ENCODE measurements at places on chromosomes 5 and 9.

GRCh38 chr5:142215915-142216681 lies 107.5 kb downstream of the NDFIP1 start:
- no peak for DNase-seq

DNA sequence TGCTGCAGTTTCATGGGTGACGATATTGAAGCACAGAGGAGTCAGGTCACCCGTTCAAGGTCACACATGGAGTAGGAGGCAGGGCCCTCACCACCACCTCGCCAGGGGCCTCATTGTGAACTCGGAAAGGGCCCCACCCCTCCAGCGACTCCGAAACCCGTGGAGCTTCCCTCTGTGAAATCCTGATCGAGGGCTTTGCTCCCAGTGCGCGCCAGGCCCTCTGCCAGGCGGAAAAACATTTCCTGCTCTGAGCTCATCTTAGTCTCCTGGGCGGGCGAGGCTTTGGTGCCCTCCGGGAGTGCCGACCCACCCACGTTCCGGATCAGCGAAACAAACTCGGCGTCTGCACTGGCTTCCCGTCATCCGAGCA lies 75.0 kb upstream of the FCN1 start:
- no peak for DNase-seq

- DNase-seq: no peak
Observed at GRCh38 chr5:175133185-175133584, 310.8 kb downstream of the DRD1 start.

DNA sequence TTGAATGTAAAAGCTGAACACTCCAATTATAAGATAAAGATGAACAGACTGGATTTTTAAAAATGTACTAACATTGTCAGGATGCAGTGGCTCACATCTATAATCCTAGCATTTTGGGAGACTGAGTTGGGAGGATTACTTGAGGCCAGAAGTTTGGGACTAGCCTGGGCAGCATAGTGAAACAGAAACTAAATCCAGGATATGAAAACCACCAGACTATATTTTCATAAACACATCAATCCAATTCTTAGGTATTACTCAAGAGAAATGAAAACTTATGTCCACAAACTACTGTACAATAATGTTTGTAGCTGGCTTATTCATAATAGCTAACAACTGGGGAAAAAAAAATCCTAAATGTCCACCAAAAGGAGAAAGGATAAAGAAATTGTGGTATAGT lies 26.8 kb upstream of the NAA35 start:
- no peak for DNase-seq

DNA sequence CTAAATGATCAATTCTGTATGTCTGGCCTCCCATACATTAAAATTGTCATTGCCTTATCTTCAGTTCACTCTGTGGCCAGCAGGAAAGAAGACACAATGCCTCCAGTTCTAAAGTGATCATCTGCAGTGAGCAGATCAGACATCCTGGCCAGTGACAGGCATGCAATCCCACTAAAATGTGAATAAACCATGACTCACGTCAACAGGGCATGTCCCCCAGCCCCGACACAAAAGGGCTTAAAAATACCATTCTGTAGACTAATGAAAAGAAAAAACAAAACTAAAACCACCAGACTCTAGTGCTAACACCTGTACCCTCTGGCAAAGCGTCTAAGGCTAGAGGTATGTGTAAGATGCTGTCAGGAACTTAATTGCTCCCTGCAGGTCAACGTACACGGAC lies 38.5 kb downstream of the DDX31 start:
- no peak for DNase-seq

DNA sequence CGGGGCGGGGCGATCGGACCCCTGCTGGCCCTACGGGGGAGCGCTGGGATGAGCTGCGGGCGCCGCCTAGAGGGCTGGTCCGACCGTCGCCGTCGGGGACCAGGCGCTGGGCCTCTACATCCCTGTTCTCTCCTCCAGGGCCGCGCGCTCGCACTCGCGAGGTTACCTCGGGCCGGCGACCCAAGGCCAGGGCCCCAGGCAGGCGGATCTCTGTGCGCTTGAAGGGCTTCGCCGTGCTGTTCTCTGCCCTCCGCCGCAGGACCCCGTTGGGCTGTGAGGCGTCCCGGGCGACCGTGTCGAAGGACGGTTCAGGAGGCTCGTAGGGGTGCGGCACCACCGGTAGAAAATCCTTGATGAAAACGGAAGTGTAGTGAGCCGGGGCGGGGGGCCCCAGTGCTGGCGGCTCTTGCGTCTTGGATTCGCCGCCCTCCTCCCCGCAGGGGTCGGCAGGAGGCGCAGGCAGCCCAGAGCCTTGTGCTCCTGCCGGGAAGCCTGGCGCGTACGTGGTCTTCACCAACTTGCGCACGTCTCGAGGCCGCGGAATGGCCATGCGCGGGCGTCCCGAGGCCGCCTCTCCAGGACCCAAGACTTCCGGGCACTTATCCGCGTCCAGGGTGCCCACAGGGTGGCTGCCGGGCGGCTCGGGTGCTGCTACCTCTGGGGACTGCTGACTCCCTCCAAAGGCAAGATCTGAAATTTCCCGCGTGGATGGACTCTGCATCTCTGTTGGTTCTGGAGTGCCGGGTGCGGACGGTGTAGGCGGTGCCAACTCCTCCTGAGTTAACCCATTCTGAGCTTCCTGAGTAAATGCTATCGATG lies 2.0 kb downstream of the PROB1 start:
- DNase-seq: no peak

GRCh38 chr5:178467205-178467567 lies 123.0 kb downstream of the COL23A1 start:
- DNase-seq: no peak

GRCh38 chr5:1135696-1136525 lies 24.0 kb upstream of the SLC12A7 start:
- no peak for DNase-seq

GRCh38 chr9:97385626-97386264 lies 26.2 kb upstream of the TDRD7 start:
- no peak for DNase-seq

- DNase-seq: no peak
Observed at GRCh38 chr9:113309204-113309813, 6.1 kb upstream of the RNF183 start.

- DNase-seq: no peak
Observed at GRCh38 chr9:37700131-37700530, 49.4 kb downstream of the FRMPD1 start.

- DNase-seq: no peak
Observed at GRCh38 chr9:98416294-98417248, 161.1 kb upstream of the TBC1D2 start.

DNA sequence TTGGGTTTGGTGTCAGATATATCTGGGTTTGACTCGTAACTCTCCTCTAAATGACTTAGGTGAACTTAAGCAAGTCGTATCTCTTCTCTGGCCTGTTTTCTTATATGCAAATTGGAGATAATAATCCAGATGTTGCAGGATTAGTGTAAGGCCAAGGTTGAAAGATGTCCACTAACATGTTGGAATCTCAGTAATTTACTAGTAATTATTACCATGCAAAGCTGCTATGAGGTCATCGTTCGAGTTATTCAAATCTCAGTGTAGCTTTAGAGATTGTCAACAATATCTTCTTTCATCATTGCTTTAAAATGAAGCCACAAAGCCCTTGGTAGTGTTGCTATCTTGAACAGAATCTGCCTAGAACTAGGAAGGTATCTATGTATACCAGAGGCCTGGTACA lies 437.7 kb upstream of the KLF4 start:
- DNase-seq: peak; percentile 25

DNA sequence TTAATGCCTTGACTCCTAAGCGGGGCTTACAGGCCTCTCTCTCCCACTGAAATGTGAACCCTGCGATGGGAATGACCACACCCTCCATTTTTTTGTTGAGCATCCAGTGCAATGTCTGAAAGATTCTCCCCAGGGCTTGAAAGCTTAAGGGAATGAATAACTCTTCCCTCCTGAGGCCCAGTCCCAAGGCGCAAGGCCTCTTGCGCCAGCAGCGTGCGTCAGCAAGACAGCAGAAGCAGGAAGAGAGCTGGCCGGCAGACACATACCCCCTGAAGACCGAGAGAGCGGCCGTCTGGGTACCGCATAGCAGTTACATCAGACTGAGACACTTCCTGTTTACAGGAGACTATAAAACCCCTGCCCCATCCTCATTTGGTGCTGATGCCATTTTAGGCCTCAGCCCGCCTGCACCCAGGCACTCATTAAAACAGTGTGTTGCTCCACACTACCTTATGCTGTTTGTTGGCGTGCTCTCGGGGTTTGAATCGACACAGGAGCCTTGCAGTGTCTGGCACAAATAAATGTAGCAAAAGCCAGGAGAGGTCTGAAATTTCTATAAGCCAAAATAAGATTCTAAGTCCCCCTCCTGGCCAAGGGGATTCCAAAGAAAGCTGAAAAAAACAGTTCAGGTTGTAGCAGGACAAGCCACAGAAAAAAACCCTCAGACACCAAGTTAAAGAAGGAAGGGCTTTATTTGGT lies 62.3 kb downstream of the GDNF start:
- no peak for DNase-seq

- no peak for DNase-seq
Observed at GRCh38 chr9:34540827-34541226, 18.0 kb upstream of the ENHO start.

DNA sequence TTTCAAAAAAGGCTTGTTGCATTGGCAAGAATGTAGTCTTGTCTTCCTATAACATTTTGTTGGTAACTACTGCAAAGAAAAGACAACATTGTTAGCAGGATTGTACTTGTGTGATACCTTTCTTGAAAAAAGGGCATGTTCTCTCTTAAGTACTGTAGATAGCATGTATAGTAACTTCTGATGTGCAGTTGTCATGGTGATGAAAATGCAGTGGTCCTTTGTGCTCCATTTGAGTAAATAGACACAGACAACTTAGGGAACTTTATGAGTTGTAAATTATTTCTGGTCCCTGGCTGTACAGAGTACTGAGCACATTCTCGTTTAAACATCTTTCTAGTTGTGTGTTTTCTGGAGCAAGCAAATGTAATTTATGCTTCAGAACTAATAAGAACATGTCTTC lies 103.3 kb downstream of the CD180 start:
- DNase-seq: no peak

DNA sequence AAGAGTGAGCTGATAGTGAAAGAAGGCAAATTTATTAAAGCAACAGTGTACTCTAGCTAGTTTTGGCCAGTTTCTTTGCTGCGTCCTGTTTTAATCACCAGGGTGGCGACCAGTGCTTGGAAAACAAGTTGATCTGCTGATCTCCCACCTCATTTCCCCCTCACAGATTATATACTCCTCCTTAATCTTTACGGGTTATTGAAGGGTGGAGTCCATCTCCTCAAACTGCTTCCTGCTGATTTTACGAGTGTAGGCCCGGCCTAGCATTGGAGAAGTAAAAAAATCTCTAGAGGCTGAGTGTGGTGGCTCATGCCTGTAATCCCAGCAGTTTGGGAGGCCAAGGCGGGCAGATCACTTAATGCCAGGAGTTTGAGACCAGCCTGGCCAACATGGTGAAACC lies 14.0 kb upstream of the CFAP95 start:
- no peak for DNase-seq

GRCh38 chr5:137431051-137431450 lies 68.1 kb downstream of the SPOCK1 start:
- no peak for DNase-seq

GRCh38 chr5:137672881-137673280 lies 63.0 kb downstream of the KLHL3 start:
- no peak for DNase-seq

GRCh38 chr5:129664336-129664937 lies 83.5 kb upstream of the MINAR2 start:
- DNase-seq: peak; percentile 5

DNA sequence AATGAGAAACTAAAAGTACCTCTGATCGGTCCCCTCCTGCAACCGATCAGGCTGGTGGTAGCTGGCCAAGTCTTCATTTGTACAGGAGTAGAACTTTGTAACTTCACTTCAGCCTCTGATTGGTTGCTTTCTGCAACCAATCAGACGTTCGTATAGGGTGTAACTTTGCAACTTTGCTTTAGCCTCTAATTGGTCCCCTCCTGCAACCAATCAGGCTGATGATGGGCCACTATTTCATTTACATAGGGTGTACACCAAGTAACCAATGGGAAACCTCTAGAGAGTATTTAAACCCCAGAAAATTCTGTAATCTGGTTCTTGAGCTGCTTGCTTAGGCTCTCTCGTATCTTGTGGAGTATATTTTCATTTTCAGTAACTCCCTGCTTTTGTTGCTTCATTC lies 445.5 kb downstream of the MED10 start:
- no peak for DNase-seq

DNA sequence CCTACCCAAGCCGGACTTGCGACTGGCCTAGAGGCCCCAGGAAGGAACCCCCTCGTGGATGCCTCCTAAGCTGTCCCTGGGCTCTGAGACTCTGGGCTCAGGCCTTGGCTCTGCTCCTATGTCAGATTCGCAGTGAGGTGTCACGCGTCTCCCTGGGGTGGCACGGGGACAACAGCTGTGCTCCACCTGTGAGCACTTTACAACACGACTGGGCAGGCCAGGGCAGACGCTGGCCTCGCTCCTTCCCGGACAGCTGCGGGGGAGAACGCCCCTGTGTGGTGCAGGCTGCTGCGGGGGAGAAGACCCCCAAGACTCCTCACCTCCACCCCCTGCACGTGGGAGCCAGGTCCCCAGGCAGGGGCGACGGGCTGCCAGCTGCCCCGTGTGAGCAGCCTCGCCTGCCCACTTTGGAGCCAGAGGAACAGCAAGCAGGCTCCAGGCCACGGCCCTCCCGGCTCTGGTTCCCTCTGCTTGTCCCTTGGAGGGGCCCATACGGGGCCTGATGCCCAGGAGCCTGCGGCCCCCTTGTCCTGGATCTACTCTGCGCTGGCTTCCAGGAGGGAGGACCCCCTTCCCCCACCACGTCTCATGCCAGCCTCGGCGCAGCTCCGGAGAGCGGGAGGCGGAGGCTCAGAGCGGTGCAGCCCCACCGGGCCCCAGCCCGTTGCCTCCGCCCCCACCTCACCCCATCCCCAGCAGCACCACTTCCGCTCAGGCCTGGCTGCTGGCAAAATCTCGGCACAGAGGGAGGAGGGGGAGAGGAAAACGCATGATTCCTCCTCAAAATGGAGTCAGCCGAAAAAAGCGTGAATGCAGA lies 36.0 kb downstream of the SARDH start:
- no peak for DNase-seq

- DNase-seq: no peak
Observed at GRCh38 chr5:168481330-168481788, 4.9 kb upstream of the RARS1 start.

Data from NCI-H1048 (cell line).